Dermis lymphatic vessel endothelial cell (primary cell): ENCODE measurements at places on chromosomes 6 and 20. TPM values are rescaled to one million over a fixed set of nuclear protein-coding genes. Genes with fewer than 3 reads are reported as not detected.

Gene RIPOR2
- total RNA-seq = 0.09 and 1.6 TPM in 2 replicates

Gene GNMT
- total RNA-seq = 0.11 and 0.17 TPM in 2 replicates

Gene CALHM4
- 0.11 and 0.26 TPM in 2 replicates for total RNA-seq

Gene TMEM151B
- under 0.01 TPM in 1 of 2 replicates, not detected in the other for total RNA-seq

Gene ARFGEF3
- total RNA-seq = 1.7 and 2.5 TPM in 2 replicates

Gene PTPRT
- under 0.01 TPM in 1 of 2 replicates, not detected in the other for total RNA-seq

Gene LST1
- 0.11 and 0.26 TPM in 2 replicates for total RNA-seq

Gene NELFE
- 68.1 and 76.8 TPM in 2 replicates for total RNA-seq

Gene SUPT3H
- total RNA-seq = 1.6 and 4.8 TPM in 2 replicates

Gene APCDD1L
- total RNA-seq = 0.11 TPM in 1 of 2 replicates, not detected in the other

Gene PTK6
- total RNA-seq = under 0.01 TPM in 1 of 2 replicates, not detected in the other

Gene MEP1A
- not detected in 2 replicates for total RNA-seq

Gene NINL
- 23.1 and 29.6 TPM in 2 replicates for total RNA-seq

Gene ARMC2
- 0.33 and 1.7 TPM in 2 replicates for total RNA-seq

Gene FLRT3
- total RNA-seq = 0.33 and 1.2 TPM in 2 replicates

Gene MLN
- total RNA-seq = not detected in 2 replicates

Gene SERPINB6
- 96.1 and 114 TPM in 2 replicates for total RNA-seq

Gene ZBTB12
- total RNA-seq = 2.4 and 2.8 TPM in 2 replicates

Gene JPH2
- 0.22 TPM in 1 of 2 replicates, not detected in the other for total RNA-seq

Gene CTNNBL1
- 23.1 and 25.9 TPM in 2 replicates for total RNA-seq

Gene CNKSR3
- 13.8 and 15.9 TPM in 2 replicates for total RNA-seq

Gene TPBG
- 2.0 and 5.3 TPM in 2 replicates for total RNA-seq

Gene C20orf141
- total RNA-seq = not detected in 2 replicates

Gene ADTRP
- total RNA-seq = 0.09 and 0.11 TPM in 2 replicates

Gene WFDC2
- total RNA-seq = not detected in 2 replicates

Gene GTPBP2
- 29.9 and 37.3 TPM in 2 replicates for total RNA-seq

Gene BPIFB2
- not detected in 2 replicates for total RNA-seq

Gene TFEB
- 7.7 and 7.8 TPM in 2 replicates for total RNA-seq

Gene SLC22A23
- total RNA-seq = 53.5 and 67.6 TPM in 2 replicates

Gene SSTR4
- total RNA-seq = not detected in 2 replicates
